ENCODE measurements at places on chromosomes 16 and 17.

DNA sequence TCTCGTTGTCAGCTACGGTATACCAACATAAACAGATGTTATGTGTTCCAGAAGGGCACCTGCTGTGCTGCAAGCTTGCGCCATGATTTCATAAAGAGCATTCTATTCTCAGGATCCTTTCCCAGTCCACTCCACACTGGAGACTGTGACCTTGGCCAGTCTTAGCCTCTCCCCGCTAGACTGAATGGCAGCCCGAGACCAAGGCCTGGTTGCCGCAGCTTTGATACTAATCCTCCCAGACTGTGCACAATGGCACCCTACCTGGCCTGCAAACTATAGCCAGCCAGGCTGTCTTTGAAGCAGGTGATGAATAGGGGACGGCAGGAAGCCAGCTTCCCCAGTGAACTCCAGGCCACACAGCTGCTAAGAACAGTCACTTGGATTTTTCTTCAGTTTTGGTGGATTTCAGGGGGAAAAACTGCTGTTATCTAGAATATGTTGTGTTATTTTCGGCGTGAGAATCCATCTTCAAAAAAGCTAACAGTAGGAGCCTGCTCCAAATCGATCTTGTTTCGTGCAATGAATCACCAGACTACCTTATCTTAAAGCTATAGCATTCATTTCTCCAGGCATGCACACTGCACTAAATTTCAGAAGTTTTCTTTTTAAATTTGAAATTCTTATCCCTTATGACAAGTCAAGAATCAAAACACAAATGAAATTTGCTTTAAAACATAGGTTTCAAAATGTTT lies 289.0 kb downstream of the CEP112 start:
- no peak for DNase-seq

- DNase-seq: no peak
Observed at GRCh38 chr17:74917430-74917829, 5.6 kb downstream of the USH1G start.

- DNase-seq: no peak
Observed at GRCh38 chr16:78324649-78325285, 225.3 kb downstream of the WWOX start.

- no peak for DNase-seq
Observed at GRCh38 chr16:6804461-6804860, 528.2 kb upstream of the RBFOX1 start.

DNA sequence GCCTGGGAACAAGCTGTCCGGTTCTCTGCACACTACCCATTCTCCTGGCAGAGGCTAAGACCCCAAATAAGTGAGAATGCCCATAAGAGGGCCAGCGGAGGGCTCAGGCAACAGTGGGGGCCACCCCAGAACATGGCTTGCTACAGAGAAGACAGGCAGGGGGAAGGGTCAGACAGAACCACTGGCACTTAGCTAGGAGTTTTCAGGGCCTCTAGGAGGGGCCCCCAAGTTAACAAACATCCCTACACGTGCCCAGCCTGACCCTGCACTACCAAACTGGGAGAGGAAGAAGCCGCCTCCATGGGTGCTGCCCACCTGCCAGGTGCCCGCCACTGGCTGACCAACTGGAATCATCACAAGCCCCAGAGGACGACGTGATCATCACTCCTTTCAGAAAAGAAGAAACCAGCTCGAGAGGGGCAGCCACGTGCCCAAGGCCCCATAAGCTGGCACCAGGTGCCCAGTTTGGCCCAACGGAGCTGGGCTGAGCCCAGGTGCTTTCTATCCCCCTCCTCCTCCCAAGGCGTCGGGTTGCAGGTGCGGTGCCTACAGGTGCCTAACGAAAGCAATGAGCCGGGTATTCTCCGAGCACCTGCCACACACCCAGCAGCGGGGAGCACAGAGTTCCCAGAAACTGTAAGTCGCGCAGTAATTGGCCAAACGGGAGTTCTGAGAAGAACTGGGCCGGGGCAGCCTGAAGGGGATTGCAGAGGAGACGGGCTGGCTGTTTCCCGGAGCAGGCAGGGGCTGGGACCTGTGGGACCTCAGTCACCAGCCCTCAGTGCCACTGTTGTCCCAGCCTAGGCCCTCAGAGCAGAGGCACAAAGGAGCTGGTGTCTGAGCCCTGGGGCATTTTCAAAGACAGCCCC lies 13.2 kb downstream of the RPH3AL start:
- DNase-seq: no peak

DNA sequence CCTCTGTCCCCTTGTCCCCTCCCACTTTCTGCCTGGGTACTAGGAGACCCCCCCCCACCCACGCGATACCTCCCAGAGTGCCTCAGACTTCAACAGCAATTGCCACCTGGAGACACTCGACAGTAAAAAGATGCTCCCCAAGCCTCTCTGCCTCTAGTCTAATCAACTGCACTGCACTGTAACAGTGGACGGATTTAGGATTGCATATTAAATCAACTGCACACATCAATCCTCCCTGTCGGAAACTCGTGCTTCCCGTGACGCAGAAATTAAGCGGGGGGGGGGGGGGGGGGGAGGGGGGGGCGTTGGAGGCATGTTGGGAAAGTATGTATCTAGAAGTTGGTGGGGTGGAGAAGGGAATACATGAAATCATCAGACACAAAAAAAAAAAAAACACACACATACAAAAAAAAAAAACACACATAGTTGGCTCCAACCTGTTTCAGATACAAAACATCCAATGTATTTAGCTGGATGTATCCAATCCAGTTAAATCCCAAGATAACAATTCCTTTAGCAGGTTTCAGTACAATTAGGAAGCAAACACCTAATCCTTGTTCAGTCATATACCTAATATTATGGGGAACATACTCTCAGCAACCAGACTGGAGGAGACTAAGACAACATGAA lies 29.7 kb downstream of the FAM222B start:
- DNase-seq: no peak

DNA sequence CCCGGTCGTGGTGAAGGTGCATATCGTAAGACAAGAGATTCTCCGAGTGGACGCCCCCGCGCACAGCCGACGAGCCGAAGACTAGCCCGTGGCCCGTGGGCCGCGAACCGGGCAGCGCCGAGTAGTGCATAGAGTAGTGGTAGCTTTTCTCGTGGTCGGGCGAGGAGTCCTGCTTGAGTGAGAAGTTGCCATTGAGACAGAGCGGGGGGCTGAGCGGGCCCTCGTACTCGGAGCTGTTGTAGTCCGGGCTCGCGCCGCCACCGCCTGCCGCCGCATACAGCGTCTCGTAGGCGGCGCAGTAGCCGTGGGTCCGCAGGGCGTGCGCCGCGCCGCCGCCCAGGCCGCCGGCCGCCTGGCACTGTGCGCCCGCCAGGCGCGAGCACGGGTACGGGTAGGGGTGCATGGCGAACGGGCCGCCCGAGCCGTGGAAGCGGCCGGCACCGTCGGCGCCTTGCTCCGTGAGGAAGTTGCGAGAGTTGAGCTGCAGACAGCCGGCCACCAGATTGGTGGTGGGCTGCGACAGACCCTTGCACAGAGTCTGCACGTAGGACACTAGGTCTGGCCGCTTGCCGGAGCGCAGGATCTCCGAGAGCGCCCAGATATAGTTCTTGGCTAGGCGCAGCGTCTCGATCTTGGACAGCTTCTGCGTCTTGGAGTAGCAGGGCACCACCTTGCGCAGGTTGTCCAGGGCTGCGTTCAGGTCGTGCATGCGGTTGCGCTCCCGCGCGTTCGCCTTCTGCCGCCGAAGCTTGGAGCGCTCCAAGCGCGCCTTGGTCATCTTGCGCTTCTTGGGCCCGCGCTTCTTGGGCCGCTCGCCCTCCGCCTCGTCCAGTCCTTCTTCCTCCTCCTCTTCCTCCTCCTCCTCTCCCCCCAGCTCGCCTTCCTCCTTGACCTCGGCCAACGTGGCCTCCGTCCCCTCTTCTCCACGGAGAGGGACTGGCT lies 2.0 kb downstream of the NEUROD2 start:
- DNase-seq: no peak

DNA sequence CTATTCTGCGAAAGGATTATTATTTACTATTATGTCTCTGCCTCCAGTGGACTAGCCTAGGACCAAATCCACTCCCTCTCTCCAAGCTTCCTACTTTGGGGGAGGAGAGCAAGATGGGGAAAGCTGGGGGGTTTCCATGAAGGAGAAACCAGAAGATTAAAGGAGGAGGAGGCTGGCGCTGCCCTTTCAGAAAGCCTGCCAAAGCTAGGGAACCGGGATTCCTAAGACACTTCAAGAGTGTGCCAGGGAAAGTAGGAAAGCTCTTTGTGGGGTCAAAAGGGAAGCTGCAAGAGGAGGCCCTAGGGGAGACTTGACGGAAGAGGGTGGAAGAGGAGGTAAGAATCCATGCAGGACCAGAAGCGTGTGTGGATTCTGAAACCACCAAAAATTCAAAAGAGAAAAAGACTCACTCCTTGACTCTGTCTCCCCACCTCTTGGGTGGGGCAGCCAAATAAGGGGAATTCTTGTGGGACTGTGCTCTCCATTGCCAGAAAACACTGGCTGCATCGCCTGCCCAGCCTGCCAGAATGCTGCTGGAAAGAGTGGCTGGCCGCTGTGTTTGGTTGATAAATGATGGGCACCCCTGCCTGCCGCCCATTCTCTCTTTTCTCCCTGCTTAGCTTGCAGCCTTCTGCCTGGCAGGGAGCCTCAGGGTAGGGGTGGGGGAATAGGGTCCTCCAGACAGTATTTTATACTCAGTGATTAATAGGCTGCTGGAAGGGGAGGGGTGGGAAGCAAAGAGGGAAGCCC lies 11.8 kb upstream of the KAT7 start:
- DNase-seq: no peak

DNA sequence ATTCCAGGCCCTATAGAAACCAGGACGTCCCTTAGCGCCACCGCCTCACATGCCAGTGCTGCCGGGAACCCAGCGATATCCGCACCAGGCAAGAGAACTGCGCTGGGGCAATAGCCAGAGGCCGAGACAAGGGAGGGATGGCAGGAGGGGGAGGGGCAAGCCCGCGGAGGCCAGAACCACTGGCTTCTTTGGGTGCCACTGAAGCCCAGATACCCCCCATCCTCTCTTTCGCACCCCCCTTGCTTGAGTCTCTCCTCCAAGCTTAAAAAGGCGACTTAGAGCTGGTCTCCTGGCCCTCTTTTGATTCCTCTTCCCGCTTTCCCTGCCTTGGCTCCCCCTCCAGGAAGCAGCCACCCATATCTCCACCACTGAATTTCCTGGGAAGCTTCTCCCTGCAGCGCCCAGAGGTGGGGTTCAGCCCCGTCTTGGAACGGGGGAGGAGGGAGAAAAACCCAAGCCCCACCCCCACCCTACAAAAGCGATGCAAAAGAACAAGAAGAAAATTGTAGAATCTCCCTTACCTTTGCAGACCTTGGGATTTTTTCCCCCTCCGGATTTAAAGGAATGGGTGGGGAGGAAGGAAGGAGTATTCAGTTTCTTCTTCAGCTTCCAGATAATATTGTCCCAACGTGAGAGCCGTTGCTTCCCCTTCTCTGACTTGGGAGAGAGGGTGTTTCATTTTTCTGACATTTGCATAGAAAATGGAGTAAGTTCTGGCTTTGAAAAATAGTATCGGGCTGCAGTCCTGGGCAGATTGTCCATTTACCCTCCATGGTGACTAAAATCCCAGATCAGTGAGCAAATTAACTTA lies 622 bp downstream of the HOXB6 start:
- DNase-seq: peak; percentile 74

DNA sequence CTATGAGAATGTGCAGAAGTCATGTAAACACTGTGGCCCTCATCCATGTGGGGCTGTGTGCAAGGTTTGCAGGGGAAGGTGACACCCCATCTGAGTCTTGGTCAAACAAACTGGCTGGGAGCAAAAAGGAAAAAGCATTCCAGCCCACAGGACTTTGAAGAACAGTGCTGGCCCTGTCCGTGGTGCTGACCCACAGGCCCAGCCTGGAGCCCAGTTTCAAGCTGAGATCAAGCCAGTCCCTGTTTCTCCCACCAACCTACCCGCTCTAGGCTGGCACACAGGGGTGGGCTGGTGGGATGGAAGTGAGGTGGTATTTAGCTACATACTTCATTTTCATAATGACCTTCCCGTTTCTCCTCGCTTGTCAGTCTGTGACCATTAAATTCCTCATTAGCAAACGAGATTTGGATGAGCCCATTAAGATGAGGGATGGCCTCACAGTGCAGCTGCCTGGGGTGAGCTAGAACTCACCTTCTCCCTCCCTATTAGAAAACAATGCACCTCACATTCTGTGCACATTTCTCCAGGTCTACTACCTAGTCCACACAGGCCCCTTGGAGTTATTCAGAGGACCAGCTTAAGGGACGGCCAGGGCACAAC lies 12.6 kb upstream of the RPL38 start:
- no peak for DNase-seq

- no peak for DNase-seq
Observed at GRCh38 chr17:37506678-37507077, 17.0 kb downstream of the DUSP14 start.

- DNase-seq: no peak
Observed at GRCh38 chr17:42535155-42536047, 640 bp upstream of the NAGLU start.

- no peak for DNase-seq
Observed at GRCh38 chr16:73062001-73062616, 14.2 kb upstream of the ZFHX3 start.

GRCh38 chr16:2194166-2194834 lies 2.1 kb downstream of the CASKIN1 start:
- DNase-seq: peak; percentile 45

- DNase-seq: no peak
Observed at GRCh38 chr17:42315402-42316156, 27.3 kb downstream of the STAT5A start.

GRCh38 chr16:13393816-13394215 lies 492.4 kb downstream of the SHISA9 start:
- DNase-seq: no peak

GRCh38 chr16:7867831-7868230 lies 535.2 kb downstream of the RBFOX1 start:
- DNase-seq: no peak

DNA sequence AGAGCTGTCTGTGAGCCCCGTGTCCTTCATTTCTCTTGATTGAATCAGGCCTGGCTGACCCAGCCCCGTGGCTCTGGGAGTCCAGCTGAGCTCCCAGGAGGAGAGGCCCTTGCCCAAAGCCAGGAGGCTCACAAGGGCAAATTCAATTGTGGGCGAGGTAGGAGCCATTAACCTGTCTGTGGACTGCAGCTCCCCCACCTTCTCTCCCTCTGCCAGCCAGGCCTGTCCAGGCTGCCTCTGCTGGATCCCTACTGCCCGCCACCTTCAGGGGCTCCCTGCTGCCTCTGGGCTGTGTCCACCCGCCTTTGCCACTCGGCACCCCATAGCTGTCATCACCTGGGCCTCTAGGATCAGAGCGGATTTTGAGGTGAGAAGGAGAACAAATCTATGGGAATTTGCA lies 61.9 kb downstream of the RTN4RL1 start:
- no peak for DNase-seq
